NCI-H1930 (cell line): ENCODE measurements at places on chromosomes 11 and 22.

GRCh38 chr11:70191495-70192140, 11.5 kb upstream of the FADD start:
- peak; percentile 55 for DNase-seq

- no peak for DNase-seq
These were observed 14.0 kb downstream of the GALNT18 start for GRCh38 chr11:11607772-11608171.

- no peak for DNase-seq
These were observed 445 bp downstream of the SYTL2 start for GRCh38 chr11:85810521-85810870.

GRCh38 chr11:57899378-57899777, 124.3 kb upstream of the OR9Q1 start:
- no peak for DNase-seq

- DNase-seq: no peak
These were observed 51.8 kb downstream of the TTC28 start for GRCh38 chr22:28627791-28628190.

DNA sequence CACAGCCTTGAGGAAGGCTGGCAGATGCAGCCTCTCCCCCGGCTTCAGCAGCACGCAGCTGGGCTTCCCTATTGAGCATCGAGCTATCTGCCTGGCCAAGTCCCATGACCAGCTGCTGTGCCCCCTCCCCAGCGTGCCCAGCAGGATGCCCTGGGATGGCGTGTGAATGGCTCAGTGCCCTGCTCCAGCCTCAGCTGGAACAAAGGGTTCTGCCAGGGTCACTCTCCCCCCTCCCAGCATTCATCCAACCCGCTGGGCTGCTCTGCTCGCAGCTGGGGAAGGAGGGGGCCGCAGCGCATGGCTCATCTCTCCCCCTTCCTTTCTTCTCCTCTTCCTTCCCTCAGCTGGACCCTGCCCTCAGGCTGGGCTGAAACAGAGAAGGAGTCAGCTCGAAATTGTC, 14.5 kb downstream of the LRP4 start:
- DNase-seq: no peak

DNA sequence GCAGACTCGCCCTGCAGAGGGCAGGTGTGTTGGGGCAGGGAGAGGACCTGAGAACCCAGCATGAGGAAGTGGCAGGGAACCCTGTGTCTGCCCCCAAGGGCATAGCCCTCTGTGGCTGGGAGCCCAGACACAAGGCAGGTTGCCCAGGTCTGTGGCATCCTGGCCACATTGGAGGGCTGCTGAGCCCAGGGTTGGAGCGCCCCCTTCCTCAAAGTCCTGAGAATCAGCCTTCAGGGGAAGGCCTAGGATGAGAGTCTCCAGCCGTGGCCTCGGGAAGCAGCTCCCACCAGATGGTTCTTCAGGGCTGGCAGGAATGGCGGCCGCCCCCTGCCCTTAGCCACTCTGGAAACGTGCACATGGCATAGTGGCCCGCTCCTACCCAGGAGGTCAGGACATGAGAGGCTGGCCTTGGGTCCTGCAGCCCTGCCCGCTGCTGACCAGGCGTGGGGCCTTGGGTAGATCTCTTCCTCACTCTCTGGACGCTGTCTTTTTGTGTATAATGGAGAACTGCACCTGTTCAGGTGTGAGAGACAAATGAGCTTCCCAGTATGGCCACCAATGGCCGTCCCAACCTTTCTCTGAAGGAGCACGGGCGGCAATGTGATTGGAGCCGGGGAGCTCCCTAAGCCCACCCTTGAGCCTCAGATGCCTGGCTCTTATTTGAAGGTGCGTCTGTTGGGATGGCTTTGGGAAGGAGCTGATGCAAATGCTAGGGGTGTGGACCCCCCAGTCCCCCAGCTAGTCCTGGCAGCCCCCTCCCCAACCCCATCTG, 4.6 kb upstream of the CDC42BPG start:
- DNase-seq: no peak

DNA sequence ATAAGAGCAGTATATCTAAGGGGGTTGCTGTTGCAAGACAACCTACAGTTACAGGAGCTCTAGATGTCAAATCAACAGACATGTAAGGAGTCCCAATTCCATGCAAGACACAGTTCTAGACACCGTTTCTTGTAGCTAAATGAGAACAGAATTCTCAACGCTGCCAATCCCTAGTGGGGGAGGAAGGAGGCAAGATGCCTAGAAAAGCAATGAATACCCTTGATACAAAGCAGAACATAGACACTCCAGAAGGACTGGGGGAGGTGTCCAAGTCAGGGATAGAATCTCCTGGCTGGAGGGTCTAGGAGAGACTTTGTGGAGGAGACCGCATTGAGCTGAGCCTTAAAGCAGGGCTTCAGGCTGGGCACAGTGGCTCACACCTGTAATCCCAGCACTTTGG, 280.2 kb downstream of the BUD13 start:
- DNase-seq: no peak

DNA sequence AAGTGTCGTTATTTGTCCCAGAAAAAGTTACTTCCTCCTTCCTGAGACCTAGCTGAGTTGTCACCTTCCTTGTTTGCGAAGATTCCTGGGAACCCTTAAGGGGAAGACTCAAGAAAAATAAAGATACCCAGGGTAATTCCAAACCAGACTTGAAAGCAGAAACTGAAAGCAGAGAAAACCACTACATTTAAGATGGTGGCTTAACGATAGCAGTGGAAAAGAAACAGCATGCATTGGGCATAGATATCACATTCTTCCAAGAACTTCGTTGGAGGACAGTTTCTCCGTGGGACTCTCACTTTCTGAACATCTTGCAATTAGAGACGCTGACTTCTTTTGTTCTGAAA, 89.1 kb downstream of the FAM76B start:
- no peak for DNase-seq

- DNase-seq: no peak
These were observed 24.4 kb downstream of the AASDHPPT start for GRCh38 chr11:106101819-106102218.

GRCh38 chr22:30720263-30720837, 25.7 kb downstream of the OSBP2 start:
- DNase-seq: no peak

GRCh38 chr11:35905646-35906276, 38.1 kb upstream of the LDLRAD3 start:
- DNase-seq: no peak

DNA sequence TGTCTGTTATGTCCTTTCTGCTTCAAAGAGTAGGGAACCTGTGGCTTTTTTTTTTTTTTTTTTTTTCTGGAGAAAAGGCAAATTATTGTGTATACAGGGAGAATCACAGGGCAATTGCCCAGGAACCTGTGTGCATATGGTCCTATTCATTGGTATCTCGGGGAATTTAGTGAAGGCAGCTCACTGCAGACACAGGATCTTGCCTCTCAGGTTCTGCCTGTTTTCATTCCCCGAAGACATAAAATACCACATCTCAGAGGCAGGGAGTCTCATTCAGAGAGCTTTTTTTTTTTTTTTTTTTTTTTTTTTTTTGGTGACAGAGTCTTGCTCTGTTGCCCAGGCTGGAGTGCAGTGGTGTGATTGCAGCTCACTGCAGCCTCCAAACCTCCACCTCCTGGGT, 88.3 kb downstream of the OSBP2 start:
- no peak for DNase-seq

- no peak for DNase-seq
These were observed 2.5 kb upstream of the INPP5J start for GRCh38 chr22:31120230-31120629.

DNA sequence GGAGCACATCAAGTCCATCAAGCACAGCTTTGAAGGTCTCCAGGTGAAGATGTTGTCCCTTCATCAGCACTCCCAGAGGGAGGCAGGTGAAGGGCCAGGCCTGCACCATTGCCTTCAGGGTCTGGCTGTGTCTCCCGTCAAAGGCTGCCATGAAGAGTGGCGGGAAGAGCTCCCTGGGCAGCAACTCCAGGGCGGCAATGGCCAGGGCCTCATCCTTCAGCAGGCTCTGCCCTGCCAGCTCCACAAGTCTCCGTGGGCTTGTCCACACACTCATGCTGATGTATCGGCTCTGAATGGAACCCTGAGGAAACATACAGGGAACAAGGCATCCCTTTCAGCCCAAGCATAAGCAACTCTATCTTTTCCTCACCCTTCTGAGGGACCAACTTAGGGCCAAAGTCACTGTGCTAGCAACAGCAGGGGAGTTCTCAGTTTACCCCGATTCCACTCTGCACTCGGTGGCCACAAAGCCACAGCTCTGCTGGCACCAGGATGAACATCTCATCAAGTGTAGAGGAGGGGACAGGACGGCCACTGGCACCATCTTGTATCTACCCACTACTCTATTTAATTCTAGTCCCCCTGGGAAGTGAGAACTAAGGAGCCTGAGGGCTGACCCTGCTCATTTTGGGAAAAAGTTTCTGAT, 8.2 kb downstream of the PRAME start:
- no peak for DNase-seq

DNA sequence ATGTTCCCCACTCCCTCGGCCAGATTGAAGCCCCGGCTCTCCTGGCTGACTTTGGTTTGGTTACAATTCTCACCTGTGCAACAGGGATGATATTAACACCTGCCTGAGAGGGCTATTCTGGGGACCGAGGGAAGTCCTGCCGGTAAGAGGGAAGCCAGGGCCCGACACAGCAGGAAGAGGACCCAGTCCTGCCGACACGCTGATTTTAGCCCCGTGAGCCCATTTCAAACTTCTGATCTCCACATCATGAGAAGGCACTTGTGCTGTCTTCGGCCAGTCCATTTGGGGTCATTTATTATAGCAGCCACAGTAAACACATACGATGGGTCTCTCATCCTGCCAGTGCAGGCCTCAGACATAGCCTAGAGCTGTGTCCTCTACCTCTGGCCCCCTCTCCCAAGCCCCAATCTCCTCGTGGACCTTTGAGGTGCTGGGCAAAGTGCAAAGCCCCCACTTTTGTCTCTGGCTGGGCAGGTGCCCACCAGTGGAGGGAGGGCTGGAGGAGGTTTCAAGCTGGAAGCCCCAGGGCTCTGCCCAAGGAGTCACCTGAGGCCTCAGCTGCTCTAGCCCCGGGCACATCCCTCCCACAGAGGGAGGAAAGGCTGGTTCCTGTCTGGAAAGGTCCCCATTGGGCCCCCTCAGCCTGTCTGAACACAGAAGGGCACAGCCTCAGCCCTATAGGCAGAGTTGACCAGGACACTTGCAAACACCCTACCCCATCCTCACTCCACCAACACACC, 59.1 kb upstream of the FGF3 start:
- DNase-seq: no peak

- DNase-seq: no peak
These were observed 4.0 kb downstream of the P4HA3 start for GRCh38 chr11:74307434-74307833.

- DNase-seq: no peak
These were observed 80.8 kb downstream of the FBLN1 start for GRCh38 chr22:45583504-45583903.

GRCh38 chr11:113296447-113297205, 17.8 kb upstream of the TTC12 start:
- no peak for DNase-seq

DNA sequence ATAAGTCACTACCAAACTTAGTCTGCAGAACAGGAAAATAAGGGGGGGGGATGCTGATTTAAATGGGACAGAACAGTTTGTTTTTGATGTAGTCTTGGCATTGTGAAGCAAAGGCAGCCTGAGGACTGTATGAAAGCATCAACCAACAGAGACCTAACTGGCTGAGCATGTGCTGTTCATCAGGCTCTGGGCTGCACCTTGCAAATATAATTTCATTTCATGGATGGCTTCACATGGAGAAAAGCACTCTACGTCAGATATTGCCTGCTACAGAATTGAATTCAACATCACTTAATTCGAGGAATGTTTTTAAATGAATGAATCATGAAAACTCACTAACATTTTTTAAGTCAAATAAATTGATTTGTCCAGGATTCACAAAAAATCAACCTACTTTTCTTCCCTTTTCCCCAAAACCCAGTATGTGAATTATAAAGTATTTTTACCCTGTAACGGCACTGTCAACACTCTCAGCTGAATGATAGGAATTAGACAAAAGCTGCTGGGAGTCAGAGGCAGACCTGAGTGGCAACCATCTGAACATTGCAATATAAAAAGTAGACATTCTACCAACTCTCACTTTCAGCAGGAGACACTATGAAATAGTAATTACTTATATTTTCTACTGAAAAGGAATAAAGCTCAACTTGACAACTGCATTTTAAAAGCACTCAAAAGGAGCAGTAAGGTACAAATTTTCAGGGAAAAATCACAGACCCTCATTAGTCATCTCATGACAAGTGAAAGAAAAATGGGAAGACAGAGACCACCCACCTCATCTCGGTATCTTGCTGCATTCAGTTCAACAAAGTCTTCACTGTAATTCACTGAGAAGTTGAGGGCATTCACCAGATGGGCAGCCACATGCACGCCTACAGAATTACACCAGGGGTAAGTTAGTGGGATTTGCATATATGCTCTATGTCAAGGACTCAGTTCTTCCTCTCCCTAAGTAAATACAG, 47.5 kb downstream of the NOX4 start:
- DNase-seq: no peak

DNA sequence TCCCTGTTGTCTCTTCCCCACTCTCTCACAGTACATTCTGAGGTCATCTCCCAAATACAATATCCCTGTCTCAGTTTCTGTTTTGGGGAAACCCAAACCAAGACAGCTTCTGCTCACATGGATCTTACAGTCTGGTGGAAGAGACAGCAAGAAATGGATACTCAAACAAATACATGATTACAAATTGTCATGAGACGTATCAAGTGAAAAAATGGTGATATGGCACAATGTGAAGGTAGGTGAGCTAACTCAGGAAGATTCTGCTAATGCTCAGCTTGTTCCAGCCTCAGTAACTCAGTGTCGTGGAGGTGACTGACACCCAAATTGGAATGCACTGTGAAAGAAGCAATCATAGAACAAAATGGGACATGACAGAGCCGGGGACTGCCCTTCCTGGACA, 68.3 kb downstream of the CHST1 start:
- no peak for DNase-seq

DNA sequence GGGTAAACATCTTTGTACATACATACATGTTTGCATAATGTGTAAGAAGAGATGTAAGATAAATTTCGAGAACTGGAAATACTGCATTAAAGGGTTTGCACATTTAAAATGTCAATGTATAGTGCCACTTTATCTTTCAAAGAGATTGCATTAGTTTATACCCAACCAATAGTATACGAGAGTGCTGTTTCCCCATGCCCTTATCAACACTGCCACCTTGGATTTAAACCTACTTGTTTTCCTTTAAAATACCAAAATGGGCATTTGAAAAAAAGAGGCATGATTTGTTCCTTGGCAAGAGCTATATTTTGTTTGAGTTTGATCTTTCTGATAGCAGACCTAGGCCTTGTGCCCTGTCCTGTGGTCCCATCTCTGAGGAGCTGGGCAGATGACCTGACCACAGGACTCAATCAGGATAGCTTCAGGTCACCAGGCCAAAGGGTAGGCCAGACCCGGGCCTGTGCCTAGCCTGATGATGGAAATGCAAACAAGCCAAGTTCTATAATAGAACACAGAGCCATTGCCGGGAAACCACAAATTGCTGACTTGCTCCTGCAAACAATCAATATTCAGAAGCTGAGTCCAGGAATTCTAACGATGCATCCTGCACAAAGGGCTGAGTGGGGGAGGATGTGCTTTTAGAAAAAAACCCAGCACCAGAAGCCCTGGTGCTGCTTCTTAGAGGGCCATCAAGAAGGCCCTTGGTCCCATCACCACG, 16.9 kb upstream of the ALG8 start:
- no peak for DNase-seq
